ENCODE measurements at places on chromosomes 5 and 9.

- no peak for DNase-seq
Observed at GRCh38 chr9:70291446-70291845, 32.7 kb downstream of the SMC5 start.

DNA sequence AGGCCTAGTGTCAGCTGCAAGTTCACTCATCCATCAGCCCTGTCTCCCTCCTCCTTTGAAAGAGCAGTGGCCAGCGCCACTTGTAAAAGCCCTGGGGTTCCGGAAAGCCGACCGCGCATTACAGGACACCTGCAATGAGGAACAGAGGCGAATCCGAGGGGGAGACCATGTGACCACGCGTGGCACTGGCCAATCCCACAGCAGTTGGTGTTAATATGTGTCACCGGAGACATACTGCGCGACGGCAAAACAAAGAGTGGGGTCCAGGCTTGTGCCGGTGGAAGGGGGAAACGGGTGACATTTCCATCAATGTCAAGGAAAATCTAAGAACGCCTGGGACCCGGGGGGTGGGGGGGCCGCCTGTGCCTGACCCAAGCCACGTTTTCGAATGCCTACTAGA is 480.8 kb downstream of the SPATA31A7 start:
- DNase-seq, result no peak

DNA sequence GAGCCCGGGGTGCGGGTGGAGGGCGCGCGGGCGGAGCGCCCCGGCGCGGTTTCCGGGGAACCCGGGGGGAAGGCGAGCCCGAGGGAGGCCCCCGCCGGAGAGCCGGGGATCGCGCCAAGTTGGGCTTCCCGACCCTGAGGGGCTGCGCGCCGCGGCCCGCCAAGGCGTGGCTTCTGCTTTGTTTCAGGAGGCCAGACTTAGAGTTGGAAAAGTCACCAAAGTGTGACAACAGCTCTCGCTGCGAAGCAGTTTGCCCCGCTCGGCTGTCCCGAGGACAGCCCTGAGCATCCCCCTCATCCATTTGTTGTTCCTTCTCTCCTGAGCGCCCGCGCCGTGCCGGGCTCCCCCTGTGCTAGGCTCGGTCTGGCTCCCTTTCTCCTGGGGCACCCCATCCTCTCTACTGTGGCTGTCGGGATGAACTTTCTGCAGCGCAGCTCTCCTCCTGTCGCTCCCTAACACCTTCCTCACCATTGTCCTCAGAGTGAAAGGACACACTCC is 410 bp downstream of the GLIPR2 start:
- DNase-seq, result no peak

GRCh38 chr5:600886-601541 is 11.1 kb upstream of the CEP72 start:
- DNase-seq, result no peak

GRCh38 chr9:136858844-136859757 is 7.0 kb downstream of the MAMDC4 start:
- DNase-seq, result no peak

GRCh38 chr9:28971881-28972280 is 1398.6 kb upstream of the C9orf72 start:
- no peak for DNase-seq

- DNase-seq, result no peak
Observed at GRCh38 chr9:36040271-36040925, 3.7 kb downstream of the RECK start.

DNA sequence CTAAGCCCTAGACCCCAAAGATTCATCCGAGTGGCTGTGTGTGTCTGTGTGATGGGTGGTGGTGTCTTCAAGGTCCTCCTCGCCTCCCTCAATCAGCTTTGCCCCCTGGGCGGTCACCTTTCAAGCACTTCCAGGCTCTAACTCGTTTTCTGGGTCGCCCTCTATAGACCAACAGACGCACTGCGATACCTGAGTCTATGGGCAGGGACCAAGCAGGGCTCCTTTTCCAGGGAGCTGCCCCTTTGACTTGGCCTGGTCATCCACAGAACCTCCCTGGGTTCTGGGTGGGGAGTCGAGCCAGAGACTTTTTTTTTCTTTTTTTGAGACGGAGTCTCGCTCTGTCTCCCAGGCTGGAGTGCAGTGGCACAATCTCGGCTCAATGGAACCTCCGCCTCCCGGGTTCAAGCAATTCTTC is 1.1 kb downstream of the SLC27A4 start:
- peak; percentile 57 for DNase-seq

GRCh38 chr9:137434498-137435380 is 6.4 kb downstream of the ENTPD8 start:
- DNase-seq, result no peak

DNA sequence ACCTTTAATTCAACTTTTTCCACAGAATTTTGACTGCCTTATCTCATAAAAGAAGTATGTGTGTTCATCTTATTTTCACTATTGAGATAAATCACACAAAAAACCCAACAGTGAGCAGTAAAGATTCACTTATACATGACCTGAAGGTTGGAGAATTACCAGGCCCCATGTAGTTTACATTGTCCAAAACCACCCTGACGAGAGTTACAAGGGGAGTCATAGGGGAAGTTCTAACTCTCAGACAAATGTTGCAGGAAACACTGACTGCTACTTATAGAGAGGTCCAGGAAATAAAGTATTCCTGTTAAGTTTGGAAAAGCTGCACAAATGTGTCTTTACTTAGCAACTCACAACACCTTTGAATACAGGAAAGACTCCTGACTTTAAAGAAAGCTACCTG is 14.1 kb downstream of the SPATA9 start:
- no peak for DNase-seq

GRCh38 chr5:174504266-174504726 is 220.1 kb upstream of the MSX2 start:
- no peak for DNase-seq

GRCh38 chr5:151022511-151023018 is 2.2 kb downstream of the GPX3 start:
- no peak for DNase-seq

- no peak for DNase-seq
Observed at GRCh38 chr9:126326228-126327005, at the start of gene MVB12B. Gene MVB12B, plus strand, starts transcription at chr9:126326829. Its CDS starts 101 bp downstream, at chr9:126326930.

GRCh38 chr5:80695666-80696065 is 40.9 kb upstream of the DHFR start:
- no peak for DNase-seq

DNA sequence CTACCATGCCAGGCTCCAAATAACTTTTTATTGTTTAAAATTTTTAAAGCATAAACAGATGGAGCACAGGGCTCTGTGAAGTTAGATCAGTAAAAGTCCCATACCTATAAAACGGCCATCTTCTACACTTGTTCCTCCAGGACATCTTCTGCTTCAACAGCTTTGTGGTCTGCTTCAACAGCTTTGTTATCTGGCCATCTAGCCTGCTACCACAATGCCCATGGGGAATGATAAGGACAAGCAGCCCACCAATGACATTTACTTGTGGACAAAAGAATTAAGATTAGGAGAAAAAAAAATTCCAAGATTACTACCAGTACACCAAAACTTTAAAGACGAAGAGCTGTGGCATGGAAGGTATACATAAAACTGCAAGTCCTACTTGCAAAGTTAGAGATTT is 2.2 kb upstream of the VPS13A start:
- DNase-seq, result no peak

GRCh38 chr9:136174779-136175615 is 29.9 kb downstream of the LHX3 start:
- no peak for DNase-seq

DNA sequence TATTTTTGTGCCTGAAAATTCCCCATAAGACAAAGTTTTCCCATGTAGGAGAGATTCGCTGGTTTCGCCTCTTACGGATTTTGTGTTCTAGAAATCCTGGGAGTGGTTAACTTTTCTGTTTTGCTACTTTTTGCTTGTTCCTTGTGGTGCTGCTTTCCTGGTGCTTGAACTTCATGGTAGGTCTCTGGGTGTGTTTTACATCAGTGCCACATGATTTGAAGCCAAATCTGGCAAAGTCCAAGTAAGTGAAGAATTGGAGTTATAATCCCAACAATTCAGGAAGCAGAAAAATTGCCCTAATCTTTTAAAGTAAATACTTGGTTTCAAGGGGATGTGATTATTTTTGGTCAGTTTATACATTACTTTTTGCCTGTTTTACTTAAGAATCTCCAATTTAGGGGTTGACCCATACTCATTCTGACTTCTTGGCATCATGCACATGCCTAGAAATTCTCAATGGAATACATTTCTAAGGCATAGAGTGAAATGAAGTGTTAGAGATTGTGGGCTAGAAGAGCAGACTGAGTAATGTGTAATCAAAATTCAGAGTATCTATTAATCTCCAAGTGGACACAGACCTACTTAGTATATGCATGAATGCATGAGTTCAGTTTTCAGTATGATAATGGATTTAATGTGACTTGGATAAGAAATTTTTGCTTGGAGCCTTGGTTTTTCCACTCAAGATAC is 189.7 kb downstream of the CSNK1G3 start:
- no peak for DNase-seq

DNA sequence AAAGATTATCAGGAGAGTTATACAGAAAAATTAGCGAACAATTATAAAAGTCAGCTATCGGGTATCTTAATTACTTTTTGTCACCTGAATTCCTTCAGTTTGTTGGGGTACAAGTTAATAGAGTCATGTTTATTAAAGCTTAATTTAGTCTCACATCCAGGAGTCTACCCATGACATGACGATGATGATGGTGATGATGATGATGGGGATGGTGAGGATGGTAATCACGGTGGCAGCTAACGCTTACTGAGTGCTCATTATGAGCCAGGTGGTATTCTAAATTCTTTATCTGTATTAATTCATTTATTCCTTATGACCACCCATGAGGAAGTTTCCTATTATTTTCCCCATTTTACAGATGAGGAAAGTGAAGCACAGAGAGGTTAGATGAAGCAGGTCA is 208.6 kb upstream of the KIF2A start:
- no peak for DNase-seq

GRCh38 chr5:179228341-179229121 is 116.7 kb downstream of the ADAMTS2 start:
- no peak for DNase-seq

GRCh38 chr5:146025114-146025680 is 80.2 kb downstream of the PLAC8L1 start:
- DNase-seq, result no peak

DNA sequence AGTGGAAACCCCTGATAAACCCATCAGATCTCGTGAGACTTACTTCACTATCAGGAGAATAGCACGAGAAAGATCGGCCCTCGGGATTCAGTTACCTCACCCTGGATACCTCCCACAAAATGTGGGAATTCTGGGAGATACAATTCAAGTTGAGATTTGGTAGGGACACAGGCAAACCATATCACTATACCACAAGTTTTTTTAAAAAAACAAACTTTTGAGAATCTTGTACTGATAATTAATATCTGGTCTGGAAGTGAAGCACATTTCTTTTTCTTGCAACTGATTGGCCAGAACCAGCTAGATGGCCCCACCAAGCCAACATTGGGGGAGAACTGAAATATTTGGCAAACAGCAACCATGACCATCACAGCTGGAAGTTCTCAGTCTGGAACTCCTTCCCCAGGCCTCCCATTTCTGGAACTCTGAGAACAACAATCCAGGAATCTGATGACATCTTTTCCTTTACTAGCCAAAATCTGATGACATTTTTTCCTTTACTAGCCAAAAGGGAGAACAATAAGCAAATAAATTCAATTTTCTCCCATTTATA is 51.8 kb upstream of the CDKN2B start:
- DNase-seq, result no peak

DNA sequence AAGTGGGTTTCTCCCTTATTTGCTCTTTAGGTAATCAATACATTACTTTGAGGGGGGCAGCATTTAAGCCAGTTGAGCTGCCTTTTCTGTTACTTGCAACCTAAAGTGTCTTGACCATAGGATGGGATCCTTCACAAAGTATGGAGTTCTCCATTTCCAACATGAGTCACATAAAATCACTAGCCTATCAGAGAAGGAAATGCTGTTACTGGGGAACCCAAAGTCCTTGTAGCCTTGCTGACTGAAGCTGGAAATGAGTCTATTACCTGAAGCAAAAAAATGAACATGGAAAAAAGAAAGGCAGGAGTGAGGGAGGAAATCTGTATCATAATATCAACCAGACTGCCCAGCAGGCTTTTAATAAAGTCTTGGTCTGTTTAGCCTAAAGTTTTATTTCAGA is 42.8 kb upstream of the SLIT3 start:
- no peak for DNase-seq

GRCh38 chr9:21558079-21558478 is 76.0 kb upstream of the IFNE start:
- no peak for DNase-seq

DNA sequence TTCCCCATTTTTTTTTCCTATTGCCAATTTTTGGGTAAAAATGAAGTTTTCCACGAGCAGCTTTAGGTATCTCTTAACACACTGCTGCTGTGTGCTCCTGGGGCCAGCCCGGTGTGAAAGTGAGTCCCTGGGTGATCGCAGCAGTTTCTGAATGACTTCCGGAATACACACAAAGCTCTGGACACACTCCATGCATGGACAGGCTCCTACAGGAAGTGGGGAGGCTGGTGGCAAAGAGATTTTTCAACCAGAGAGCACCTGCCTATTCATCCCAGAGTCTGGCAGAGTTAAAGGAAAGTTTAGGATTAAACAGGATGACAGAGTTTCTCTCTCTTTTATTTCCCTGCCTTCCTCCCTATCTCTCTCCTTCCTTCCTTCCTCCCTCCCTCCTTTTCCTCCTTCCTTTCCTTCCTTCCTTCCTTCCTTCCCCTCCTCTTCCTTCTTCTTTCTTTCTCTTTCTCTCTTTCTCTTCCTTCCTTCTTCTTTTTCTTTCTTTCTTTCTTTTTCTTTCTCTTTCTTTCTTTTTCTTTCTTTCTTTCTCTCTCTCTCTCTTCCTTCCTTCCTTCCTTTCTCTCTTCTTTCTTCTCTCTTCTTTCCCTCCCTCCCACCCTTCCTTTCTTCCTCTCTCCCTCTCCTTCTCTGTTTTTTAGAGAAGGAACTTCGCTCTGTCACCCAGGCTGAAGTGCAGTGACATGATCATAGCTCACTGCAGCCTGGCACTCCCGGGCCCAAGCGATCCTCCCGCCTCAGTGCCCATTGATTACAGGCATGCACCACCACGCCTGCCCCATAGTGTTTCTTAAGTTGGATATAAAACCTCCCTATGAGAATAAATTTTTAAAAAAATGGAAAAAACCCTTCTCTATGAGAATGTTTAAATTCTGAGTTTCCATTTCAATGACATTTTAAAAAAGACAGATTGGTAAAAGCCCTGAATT is 38.7 kb upstream of the UBTD2 start:
- DNase-seq, result no peak

DNA sequence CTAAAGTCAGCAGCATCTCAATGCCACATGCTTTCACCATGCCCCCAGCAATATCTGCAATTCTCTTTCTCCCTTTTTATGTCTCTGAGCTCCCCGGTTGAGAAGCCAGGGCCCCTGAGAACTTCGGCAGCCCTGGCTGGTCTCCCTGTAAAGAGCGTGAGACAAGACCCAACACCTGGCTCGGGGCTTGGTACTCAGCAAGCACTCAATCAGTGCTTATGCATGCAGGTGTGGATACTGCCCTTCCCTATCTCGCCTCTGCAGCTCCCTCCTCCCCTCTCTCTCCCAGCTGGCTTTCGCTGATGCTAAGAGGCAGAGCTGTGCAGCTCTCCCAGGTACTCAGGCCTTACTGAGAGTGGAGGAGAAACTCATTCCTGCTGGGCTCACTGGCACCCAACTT is 41.7 kb upstream of the AKNA start:
- DNase-seq, result no peak

- DNase-seq, result no peak
Observed at GRCh38 chr5:101897914-101898313, 398.2 kb downstream of the SLCO4C1 start.

GRCh38 chr9:94926431-94926800 is 199.9 kb downstream of the AOPEP start:
- no peak for DNase-seq

All from brain microvascular endothelial cell (primary cell).